Chondrocyte (in vitro differentiated cells): ENCODE measurements at places on chromosomes 11 and 22.
A peak's percentile ranks its signal among the peaks of the same experiment; 100 is the strongest.

- no peak overlapping the region for H3K4me3 ChIP-seq
- DNase-seq, result peak; percentile 66
- no peak overlapping the region for H3K27ac ChIP-seq
- peaks cover 7% of the 10 kb centered on the region for H3K4me1 ChIP-seq
Observed at GRCh38 chr11:117588166-117588810, 208.7 kb downstream of the DSCAML1 start.

GRCh38 chr22:21727159-21727558, 8.4 kb downstream of the YPEL1 start:
- no peaks in the 10 kb centered on the region for H3K4me1 ChIP-seq
- H3K27me3 ChIP-seq, result no peaks in the 10 kb centered on the region
- no peaks in the 10 kb centered on the region for H3K36me3 ChIP-seq

GRCh38 chr11:116829525-116830183, at the start of gene APOC3:
Gene APOC3 (plus strand): TSS chr11:116829907. CDS start chr11:116830583, 676 bp downstream.
- H3K27me3 ChIP-seq, result no peaks in the 10 kb centered on the region
- H3K4me1 ChIP-seq, result peaks cover 13% of the 10 kb centered on the region
- no peak within 1 kb of the TSS for H3K4me3 ChIP-seq
- DNase-seq, result no peak
- no peaks in the 10 kb centered on the region for H3K36me3 ChIP-seq

DNA sequence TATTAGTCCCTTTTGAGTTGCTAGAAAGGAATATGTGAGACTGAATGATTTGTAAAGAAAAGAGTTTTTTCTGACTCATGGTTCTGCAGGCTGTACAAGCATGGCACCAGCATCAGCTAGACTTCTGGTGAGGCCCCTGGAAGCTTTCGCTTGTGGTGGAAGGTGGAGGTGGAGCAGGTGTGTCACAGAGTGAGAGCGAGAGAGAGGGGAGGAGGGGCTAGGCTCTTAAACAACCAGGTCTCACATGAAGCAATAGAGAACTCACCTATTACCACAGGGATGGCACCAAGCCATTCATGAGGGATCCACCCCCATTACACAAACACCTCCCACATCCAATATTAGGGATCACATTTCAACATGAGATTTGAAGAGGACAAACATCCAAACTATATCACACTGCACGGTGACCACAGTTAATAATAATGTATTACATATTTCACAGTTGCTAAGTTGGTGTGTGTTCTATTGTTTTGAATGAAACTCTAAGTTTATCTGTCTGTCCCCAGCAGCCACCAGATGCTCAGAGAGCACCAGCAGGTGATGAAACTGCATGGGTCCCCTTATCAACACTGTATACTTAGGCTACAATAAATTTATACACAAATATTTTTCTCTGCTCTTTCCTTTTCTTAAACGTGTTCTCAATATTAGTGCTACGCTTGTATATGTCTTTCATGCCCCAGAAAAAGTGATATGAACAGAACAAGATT, 14.1 kb downstream of the ZFP91 start:
- no peaks in the 10 kb centered on the region for H3K27me3 ChIP-seq
- H3K4me1 ChIP-seq, result no peaks in the 10 kb centered on the region
- H3K27ac ChIP-seq, result no peak overlapping the region

DNA sequence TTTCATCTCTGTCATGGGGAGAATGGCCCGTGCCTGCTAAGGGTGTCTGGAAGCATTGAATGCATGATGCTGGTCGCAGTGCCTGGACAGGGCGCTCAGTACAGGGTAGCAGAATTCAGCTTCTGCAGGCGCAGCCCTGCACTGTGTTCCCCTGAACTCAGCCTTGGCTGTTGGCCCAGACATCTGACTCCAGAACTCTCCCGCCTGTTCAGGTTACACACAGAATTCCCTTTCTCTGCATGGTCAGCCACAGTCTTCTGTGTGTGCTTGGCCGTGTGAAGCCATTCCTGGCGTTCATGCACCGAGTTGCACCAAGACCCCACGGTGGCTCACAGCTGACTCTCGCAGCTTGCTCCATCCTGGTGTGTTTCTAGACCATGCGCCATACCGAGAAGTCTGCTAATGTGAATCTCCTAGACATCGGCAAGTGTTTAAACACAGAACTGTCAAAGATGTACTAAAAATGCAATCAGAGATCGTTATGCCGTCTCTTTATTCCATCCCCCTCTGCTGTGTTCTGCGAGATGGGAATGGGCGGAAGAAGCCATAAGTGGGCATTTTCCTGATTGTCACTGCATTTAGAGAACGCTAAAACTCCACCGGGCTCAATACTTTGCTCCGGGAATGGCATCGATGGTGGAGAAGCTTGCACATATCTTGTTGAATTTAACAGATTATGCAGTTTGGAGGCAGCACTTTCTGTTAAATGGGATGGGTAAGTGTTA, 55.6 kb downstream of the MPPED1 start:
- H3K27ac ChIP-seq, result no peak overlapping the region
- peaks cover 5% of the 10 kb centered on the region for H3K36me3 ChIP-seq

DNA sequence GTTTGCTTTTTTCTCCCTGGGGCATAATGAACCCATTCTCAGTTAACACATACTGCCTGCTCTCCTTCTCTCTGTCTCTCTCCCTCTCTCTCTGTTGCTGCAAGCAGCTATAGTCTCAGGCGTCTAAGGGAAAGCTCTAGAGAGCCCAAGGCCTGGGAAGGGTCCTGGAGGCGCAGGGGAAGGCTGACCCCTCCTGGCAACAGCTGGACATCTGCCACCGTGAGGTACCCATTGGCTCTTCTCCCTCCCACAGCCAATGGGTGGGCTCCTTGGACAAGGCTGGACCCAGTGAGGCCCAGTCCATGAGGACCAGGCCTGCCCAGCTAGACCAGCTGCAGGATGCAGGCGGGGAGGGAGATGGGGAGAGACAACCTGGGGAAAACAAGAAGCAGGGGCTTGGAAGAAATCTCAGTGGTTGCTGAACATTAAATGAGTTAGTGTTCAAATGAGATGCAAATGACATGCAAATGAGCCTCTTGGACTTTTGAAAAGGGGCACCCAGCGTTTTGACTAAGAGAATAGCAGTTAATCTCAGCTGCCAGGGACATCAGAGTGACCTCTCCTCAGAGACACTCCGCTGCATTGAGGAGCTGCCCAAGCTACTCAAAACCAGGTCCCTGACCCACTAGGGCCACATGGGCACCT, 349.7 kb downstream of the BUD13 start:
- no peaks in the 10 kb centered on the region for H3K4me1 ChIP-seq
- no peak overlapping the region for H3K4me3 ChIP-seq
- H3K36me3 ChIP-seq, result no peaks in the 10 kb centered on the region
- H3K27ac ChIP-seq, result no peak overlapping the region
- DNase-seq, result no peak

DNA sequence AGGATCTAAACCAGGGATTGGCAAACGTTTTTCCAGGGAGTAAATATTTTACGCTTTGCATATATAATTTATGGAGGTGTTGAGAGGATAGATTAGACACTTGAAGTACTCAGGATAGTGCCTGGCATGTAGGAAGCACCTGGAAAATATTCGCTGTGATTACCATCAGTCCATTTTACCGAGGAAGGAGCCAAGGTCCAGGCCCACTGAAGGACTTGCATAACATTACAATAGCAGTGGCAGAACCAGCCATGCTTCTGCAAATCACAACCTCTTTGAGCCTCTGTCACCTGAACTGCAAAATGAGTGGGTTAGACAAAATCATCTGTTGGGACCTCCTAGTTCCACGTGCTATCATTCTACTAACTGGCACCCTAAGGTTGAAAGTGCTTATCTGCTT, 5.4 kb downstream of the FUT4 start:
- H3K27ac ChIP-seq, result peak overlapping the region; percentile 8
- no peaks in the 10 kb centered on the region for H3K27me3 ChIP-seq
- DNase-seq, result no peak
- H3K36me3 ChIP-seq, result no peaks in the 10 kb centered on the region
- H3K4me1 ChIP-seq, result peaks cover 54% of the 10 kb centered on the region

GRCh38 chr22:20241579-20242392, 26.3 kb downstream of the RTN4R start:
- no peaks in the 10 kb centered on the region for H3K36me3 ChIP-seq
- H3K4me1 ChIP-seq, result peaks cover 16% of the 10 kb centered on the region
- no peaks in the 10 kb centered on the region for H3K27me3 ChIP-seq
- DNase-seq, result no peak
- H3K4me3 ChIP-seq, result no peak overlapping the region

DNA sequence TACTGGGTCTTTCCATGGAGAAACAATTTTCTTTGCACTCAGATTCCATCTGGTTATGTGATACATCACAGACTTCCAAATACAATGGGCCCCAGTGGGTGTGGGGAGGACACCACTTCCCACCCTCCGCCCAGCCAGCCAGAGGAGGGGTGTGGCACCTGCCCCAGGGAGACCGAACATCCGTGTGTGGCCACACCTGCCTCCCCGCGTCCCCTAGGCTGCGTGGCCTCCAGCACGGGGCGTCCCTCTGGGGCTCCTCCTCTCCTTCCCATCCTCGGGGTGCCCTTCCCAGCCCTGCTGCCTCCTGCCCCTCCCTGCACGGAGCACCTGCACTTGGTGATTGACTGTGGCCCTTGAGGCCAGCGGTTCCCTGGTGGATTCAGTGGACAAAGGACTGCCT, 49.1 kb downstream of the CERK start:
- H3K27me3 ChIP-seq, result no peaks in the 10 kb centered on the region
- H3K4me3 ChIP-seq, result no peak overlapping the region
- no peaks in the 10 kb centered on the region for H3K4me1 ChIP-seq

DNA sequence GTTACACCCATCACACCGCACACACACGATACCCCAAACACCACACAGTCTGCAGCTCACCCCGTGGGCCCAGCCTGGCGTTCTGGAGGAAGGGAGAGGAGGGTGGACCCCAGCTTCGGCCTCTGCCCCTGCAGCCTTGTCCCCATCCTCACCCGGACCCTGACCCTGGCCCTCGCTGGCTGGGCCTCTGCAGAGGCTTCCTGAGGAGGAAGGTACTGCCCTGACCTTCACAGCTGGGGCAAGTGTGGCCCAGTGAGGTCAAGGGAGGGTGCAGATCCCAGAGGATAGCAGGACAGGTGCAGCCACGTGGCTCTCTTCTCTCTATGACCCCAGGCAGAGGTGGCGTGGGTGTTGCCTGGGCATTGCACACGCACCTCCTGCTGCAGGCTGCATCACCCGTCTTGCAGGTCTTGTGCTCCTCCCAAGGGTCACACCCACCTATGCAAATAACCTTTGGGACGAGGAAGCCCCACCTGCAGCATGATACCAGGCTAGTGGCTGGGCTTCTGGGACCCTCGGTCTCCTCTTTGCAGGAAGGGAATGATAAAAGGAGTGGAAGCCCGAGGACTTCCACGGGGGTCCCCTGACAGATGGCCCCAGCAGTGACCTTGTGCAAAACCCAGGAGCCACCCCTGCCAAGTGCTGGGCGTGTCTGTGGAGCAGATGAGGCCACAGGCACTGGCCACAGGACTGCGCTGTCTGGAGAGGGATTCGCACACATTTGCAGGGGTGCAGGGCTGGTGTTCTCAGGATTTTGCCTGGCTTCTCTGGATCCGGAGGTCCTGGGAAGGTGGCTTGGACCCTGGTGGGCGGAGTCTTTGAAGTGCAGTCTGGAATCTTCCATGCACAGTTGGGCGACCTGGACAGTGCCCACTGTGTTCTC, 1241.5 kb downstream of the BRD1 start:
- H3K27ac ChIP-seq, result no peak overlapping the region
- DNase-seq, result peak; percentile 87
- H3K36me3 ChIP-seq, result no peaks in the 10 kb centered on the region
- H3K27me3 ChIP-seq, result no peaks in the 10 kb centered on the region
- H3K4me1 ChIP-seq, result no peaks in the 10 kb centered on the region

GRCh38 chr11:87447606-87448005, 409.9 kb downstream of the TMEM135 start:
- no peak overlapping the region for H3K4me3 ChIP-seq
- peaks cover 16% of the 10 kb centered on the region for H3K4me1 ChIP-seq
- peaks cover 3% of the 10 kb centered on the region for H3K27me3 ChIP-seq
- DNase-seq, result no peak

DNA sequence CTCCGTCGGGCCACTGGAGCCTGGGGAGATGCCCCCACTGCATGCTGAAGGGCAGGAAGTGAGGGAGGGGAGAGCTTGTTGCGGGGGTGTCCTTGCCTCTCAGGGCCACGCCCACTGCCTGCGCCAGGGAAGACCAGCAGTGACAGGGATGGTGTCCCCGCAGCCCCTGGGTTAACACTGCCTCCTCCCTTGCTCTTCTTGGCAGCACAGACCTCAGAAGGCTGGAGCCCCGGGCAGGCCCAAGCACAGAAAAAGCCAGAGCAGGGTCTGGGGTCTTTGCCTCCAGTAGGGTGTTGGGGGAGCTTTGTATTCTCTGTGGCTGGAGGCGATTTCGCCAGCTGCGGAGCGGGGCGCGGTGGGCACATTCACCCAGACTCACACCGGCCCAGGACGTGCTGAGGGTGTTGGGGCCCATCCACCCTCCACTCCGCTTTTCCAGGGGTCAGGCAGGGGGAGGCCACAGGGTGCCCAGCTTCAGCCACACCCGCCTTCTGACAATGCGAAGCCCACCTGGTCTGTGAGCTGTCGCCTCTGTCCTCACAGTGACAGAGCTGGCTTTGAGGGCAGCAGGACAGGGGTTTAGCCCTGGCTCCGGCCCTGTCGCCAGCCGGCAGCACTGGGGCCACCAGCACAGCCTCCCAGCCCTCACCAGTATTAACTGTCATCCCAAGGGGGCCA, 83.7 kb downstream of the CDKN1C start:
- H3K4me3 ChIP-seq, result no peak overlapping the region
- peaks cover 9% of the 10 kb centered on the region for H3K27me3 ChIP-seq
- no peak overlapping the region for H3K27ac ChIP-seq
- H3K4me1 ChIP-seq, result peaks cover 6% of the 10 kb centered on the region
- peak; percentile 69 for DNase-seq

DNA sequence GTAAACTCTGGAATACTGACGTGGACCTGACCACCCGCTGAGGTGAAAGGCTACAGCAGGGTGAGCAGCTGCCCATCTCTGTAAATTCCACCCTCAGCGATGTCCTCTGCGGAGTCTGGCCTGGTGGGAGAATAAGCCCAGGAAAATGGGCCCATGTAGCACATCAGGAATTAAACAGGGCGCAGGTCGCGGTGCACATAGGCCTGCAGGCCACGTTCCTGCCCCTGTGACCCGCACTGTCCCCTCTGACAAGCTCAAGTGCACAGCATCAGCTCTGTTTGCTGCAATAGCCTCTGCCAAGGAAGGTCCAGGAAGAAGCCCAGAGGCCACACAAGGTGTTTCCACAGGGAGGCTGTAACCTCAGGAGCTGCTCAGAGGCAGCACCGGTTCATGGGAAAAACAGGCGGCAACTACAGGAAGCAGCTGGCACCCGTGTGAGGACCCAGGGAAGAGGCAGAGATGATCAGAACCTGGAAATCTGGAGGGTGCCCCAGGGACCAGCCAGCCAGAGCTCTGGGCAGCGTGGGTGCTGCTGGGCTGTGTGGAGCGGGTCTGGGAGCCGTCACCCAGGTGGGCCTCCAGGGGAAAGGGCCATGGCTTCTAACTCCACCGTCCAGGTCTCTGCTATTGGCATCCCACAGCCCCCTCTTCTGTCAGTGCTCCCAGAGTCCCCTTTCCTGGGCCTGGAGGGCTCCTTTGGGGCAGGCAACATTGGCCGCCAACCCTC, 808 bp upstream of the IFITM2 start:
- H3K4me3 ChIP-seq, result no peak overlapping the region
- no peak overlapping the region for H3K27ac ChIP-seq
- peaks cover 33% of the 10 kb centered on the region for H3K4me1 ChIP-seq
- H3K36me3 ChIP-seq, result no peaks in the 10 kb centered on the region
- DNase-seq, result no peak

GRCh38 chr11:44992181-44992582, 41.5 kb upstream of the TP53I11 start:
- H3K27ac ChIP-seq, result no peak overlapping the region
- DNase-seq, result no peak
- H3K4me3 ChIP-seq, result no peak overlapping the region
- no peaks in the 10 kb centered on the region for H3K36me3 ChIP-seq
- peaks cover 16% of the 10 kb centered on the region for H3K27me3 ChIP-seq
- no peaks in the 10 kb centered on the region for H3K4me1 ChIP-seq
